Activated T-cell treated with anti-CD3 and anti-CD28 coated beads for 48 hours (primary cell): ENCODE measurements at places on chromosomes 16 and 17.

DNA sequence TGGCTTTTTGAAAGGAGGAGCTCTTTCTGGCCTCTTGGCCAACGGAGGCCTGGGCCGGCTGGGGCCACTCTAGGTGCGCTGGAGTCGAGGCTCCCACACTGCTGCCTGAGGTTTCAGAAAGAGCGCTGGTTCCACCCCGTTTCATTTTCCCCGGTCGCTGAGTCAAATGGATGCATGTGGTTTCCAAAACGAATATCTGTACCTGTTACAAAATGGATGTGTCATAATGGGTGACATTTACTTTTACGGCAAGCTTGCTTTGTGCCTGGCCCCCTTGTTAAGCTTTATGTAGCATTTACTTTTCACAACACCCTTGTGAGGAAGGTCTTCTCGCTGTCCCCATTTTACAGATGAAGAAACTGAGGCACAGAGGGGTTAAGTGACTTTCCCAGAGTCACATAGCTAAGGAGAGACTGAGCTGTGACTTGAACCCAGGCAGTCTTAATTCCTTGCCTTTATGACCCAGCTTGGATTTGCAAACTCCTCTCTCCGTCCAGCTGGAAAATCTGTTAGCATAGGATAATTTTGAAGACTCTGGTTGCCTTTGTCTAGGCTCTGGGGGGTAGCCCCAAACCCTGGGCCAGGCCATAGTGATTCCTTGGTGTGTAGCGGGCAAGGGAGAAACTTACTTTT lies 10.6 kb downstream of the KSR1 start:
- peak; percentile 76 for DNase-seq

DNA sequence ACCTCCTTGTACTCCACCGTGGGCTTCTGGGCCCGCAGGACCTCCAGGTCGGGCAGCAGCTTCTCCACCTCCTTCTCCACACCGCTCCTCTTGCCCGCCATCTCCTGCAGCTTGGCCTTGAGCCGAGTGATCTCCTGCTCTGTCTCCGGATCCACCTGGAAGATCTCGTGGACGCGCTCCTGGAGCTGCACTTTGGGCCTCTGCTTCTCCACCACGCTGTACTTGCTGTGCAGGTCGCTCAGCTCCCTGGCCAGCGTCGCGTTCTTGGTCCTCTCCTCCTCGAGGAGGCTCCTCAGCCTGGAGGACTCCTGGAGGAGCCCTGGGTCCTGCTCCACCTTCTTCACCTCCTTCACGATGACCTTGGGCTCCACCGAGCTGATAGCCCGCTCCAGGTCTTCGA lies 8.8 kb downstream of the CDK3 start:
- no peak for DNase-seq

GRCh38 chr16:48676836-48677235 lies 66.9 kb upstream of the N4BP1 start:
- DNase-seq: no peak

DNA sequence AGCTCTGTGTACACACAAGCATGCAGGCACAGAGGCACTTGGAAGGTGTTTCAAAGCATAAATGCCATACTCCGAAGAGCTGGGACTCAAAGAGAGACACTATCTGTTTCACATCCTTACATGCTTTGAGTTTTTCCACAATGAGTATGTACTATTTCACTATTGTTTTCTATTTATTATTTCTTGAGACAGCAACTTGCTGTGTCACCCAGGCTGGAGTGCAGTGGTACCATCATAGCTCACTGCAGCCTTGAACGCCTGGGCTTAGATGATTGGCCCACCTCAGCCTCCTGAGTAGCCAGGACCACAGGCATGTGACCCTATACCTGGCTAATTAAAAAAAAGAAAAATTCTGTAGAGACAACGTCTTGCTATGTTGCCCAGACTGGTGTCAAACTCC lies 31.6 kb downstream of the CYB5D2 start:
- DNase-seq: no peak

- DNase-seq: no peak
Measured at GRCh38 chr16:50570808-50571598, 22.8 kb downstream of the NKD1 start.

GRCh38 chr16:80103463-80103862 lies 437.3 kb upstream of the DYNLRB2 start:
- no peak for DNase-seq

GRCh38 chr16:58615280-58615679 lies 14.3 kb downstream of the CNOT1 start:
- DNase-seq: no peak

DNA sequence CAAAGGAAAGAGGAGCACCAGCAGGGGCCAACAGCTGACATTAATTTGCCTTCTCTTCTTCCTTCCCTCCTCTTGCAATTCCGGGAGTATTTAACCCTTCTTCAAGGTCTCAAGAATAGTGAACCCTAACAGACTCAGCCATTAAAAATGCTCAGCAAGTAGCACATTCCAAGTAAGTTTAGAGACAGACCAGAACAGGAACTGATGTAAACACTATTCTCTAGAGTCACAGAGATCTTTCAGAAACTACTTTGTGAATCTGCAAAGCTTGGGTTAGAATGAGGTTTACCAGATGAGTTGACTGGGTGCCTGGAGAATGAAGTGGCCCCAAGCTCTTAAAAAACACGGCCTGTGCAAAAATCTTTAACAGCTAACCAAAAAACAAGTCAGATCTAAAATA lies 50.9 kb downstream of the TEX2 start:
- no peak for DNase-seq
